HFFc6 (cell line): ENCODE measurements at places on chromosomes 5 and 9. TPM values are rescaled to one million over a fixed set of nuclear protein-coding genes. Genes with fewer than 3 reads are reported as not detected.

- H3K36me3 ChIP-seq, result no peaks in the 10 kb centered on the region
- H3K4me1 ChIP-seq, result peaks cover 33% of the 10 kb centered on the region
- peak; percentile 39 for DNase-seq
- no peak overlapping the region for H3K27ac ChIP-seq
Measured at GRCh38 chr5:115184770-115185169, 15.1 kb upstream of the TRIM36 start.

PRUNE2 gene
- 0.13 TPM in 1 of 3 replicates, not detected in the others for total RNA-seq

- H3K36me3 ChIP-seq, result no peaks in the 10 kb centered on the region
- DNase-seq, result no peak
- H3K27me3 ChIP-seq, result no peaks in the 10 kb centered on the region; the same call in 1 of the 2 replicates
- H3K27ac ChIP-seq, result peak overlapping the region; percentile 95
- peaks cover 38% of the 10 kb centered on the region for H3K4me1 ChIP-seq
Measured at GRCh38 chr5:36242534-36243485, 1.1 kb upstream of the NADK2 start.

DNA sequence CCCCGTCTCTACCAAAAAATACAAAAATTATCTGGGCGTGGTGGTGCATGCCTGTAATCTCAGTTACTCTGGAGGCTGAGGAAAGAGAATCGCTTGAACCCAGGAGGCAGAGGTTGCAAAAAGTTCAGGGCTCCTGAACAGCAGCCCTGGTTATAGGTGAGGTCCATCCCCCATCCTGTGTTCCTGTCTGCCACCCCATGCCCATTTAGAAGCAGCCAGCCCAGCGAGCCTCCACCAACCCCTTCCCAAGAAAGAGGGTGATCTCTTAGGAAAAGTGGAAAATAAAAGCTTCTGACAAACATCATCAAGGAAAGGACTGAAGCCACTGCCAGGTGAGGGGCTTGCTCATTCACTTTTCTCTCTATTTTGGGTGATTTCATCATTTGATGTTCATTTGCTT lies 55.8 kb downstream of the FSTL4 start:
- no peaks in the 10 kb centered on the region for H3K4me1 ChIP-seq
- no peaks in the 10 kb centered on the region for H3K36me3 ChIP-seq
- H3K27ac ChIP-seq, result no peak overlapping the region
- no peak for DNase-seq

DNA sequence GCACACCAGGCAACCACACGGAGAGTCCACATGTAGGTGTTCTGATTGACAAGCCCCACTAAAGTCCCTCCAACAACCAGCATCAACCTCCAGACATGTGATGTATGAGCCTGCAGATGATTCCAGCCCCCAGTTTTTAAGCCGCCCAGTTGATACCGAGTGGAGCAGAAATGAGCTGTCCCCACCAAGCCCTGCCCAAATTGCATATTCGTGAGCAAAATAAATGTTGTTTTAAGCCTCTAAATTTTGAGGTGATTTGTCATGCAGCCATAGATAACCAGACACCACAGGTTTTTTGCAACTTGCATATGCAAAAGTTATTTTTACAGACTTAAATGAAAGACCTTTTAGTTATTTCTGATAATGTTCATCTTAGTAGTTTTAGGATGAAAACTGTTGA lies 187.7 kb downstream of the PIK3R1 start:
- H3K4me3 ChIP-seq, result no peak overlapping the region
- H3K27ac ChIP-seq, result peak overlapping the region; percentile 57
- H3K36me3 ChIP-seq, result no peaks in the 10 kb centered on the region; the same call in 1 of the 2 replicates
- H3K4me1 ChIP-seq, result peaks cover 48% of the 10 kb centered on the region

GRCh38 chr5:62308439-62308838 lies 2.4 kb downstream of the KIF2A start:
- no peaks in the 10 kb centered on the region for H3K27me3 ChIP-seq
- peak overlapping the region; percentile 95; the same call in 1 of the 2 replicates for H3K4me3 ChIP-seq
- peaks cover 65% of the 10 kb centered on the region for H3K4me1 ChIP-seq
- H3K36me3 ChIP-seq, result peaks cover 16% of the 10 kb centered on the region
- H3K27ac ChIP-seq, result peak overlapping the region; percentile 90; the same call in 1 of the 2 replicates

CKMT2 gene
- total RNA-seq, result not detected in 3 replicates

GRCh38 chr9:78383130-78383529 lies 86.2 kb downstream of the PSAT1 start:
- H3K27me3 ChIP-seq, result peaks cover 3% of the 10 kb centered on the region
- peak overlapping the region; percentile 91 for H3K27ac ChIP-seq
- H3K36me3 ChIP-seq, result peaks cover 4% of the 10 kb centered on the region; the same call in 1 of the 2 replicates
- H3K4me1 ChIP-seq, result peaks cover 26% of the 10 kb centered on the region
- peak; percentile 66 for DNase-seq

- no peaks in the 10 kb centered on the region for H3K36me3 ChIP-seq
- no peaks in the 10 kb centered on the region for H3K4me1 ChIP-seq
- no peak overlapping the region for H3K27ac ChIP-seq
- H3K27me3 ChIP-seq, result no peaks in the 10 kb centered on the region
- no peak for DNase-seq
- no peak overlapping the region for H3K4me3 ChIP-seq
Measured at GRCh38 chr5:19605846-19606407, 382.1 kb downstream of the CDH18 start.

GRCh38 chr9:1267141-1267570 lies 217.0 kb downstream of the DMRT2 start:
- no peak overlapping the region for H3K27ac ChIP-seq
- H3K4me1 ChIP-seq, result no peaks in the 10 kb centered on the region
- no peak for DNase-seq
- no peak overlapping the region for H3K4me3 ChIP-seq
- H3K27me3 ChIP-seq, result no peaks in the 10 kb centered on the region; the same call in 1 of the 2 replicates
- no peaks in the 10 kb centered on the region for H3K36me3 ChIP-seq

MLANA gene
- total RNA-seq, result not detected in 3 replicates

ERP44 gene
- total RNA-seq, result 27.6 to 28.4 TPM (median 27.6 TPM) in 3 replicates

DCANP1 gene
- total RNA-seq, result not detected in 3 replicates

DNA sequence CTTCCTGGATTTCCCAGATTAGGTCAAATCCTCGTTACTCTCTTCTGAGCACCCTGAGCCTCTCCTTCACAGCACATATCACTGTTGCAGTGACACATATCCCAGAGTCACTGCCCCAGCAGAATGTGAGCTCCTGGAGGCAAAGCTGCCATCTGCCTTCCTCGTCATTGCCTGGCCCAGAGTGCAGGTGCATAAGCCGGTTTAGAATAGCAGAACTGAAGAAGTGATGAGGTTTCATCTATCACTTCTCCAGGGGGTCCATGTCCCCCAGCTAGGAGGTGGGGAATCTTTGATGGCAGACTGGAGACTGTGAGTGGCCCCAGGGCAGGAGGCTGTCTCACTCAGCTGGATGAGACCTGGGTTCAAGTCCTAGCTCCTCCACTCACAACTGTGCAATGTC lies 25.8 kb downstream of the NIPAL4 start:
- DNase-seq, result no peak
- peak overlapping the region; percentile 25; the same call in 1 of the 2 replicates for H3K27ac ChIP-seq
- no peaks in the 10 kb centered on the region for H3K4me1 ChIP-seq
- no peak overlapping the region for H3K4me3 ChIP-seq
- H3K36me3 ChIP-seq, result peaks cover 33% of the 10 kb centered on the region

OR13C8 gene
- not detected in 3 replicates for total RNA-seq

GRCh38 chr9:84772511-84772910 lies 103.0 kb downstream of the NTRK2 start:
- no peak for DNase-seq
- peaks cover 40% of the 10 kb centered on the region for H3K4me1 ChIP-seq
- no peaks in the 10 kb centered on the region for H3K27me3 ChIP-seq
- H3K4me3 ChIP-seq, result peak overlapping the region; percentile 31
- peak overlapping the region; percentile 56; the same call in 1 of the 2 replicates for H3K27ac ChIP-seq
- no peaks in the 10 kb centered on the region; the same call in 1 of the 2 replicates for H3K36me3 ChIP-seq

FBP1 gene
- not detected in 2 replicates for total RNA-seq

DNA sequence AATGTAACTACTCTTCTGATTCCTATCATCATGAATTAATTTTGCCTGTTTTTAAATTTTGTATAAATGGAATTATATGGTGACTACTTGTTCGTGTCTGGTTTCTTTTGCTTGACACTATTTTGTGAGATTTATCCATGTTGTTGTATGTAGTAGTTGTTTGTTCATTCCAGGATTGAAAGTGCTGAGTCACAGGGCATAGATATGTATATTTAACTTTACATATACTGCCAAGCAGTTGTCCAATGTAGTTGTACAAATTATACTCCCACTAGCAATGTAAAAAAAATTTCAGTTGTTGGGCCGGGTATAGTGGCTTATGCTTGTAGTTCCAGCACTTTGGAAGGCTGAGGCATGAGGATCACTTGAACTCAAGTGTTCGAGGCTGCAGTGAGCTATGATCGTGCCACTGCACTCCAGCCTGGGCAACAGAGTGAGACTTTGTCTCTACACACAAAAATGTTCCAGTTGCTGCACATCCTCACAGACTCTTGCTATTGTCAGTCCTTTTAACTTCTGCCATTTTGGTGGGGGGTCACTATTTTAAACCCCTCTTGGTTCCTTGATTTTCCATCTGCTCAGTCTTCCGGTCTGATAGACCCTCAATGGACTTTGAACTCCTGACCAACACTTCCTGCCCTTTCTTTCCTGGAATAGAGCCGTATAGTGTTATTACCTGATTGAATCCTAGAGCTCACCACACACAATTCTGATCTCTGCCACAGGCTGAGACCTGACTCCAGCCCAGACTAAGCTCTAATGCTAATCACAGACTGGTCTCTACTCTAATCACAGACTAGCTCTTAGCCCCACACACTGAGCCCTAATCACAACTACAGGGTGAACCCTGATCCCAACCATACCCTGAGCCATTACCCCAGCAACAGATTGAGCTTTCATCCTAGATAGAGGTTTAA lies 69.3 kb upstream of the MELK start:
- H3K4me1 ChIP-seq, result no peaks in the 10 kb centered on the region; the same call in none of the 2 replicates
- no peak overlapping the region for H3K27ac ChIP-seq
- peaks cover 20% of the 10 kb centered on the region for H3K27me3 ChIP-seq
- no peak for DNase-seq

QRFP gene
- not detected in 2 replicates for total RNA-seq

CCL21 gene
- total RNA-seq, result not detected in 3 replicates

DNA sequence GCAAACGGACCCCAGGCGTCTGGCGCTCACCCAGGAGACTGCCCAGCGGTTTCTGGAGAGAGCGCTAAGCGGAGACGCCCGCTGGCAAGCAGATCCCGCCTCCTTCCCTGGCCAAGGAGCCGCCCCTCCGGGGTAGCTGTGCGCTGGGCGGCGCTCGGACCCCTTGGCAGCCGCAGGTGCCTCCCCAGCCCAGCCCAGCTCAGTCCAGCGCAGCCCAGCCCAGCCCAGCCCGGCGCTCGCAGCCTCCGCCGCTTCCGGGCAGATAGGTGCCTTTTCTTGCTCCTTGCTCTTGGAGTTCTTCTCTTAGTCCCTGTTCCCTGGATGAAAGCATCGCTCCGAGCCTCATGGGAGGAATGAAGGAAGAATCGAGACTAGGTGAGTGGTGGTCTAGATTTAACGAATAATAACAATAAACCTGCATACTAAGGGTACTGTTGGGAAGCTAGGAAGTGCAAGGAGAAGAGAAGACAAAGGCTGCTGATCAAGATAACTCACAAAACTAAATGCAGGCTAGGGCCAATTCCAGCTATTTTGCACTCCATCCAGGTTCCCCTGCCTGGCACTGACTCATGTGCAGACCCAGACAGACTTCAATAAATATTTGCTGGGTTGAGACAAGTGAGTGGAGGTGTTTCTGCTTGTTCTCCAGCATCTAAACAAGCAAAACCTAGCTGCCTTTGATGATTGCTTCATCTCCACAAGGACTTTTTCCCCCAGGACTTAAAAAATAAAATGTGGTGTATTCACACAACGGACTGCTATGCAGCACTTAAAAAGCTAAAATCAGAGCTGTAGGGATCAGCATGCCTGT lies at the start of gene STK32A:
Gene STK32A, plus strand, starts transcription at position 202 of the 811 bp plus-strand sequence. CDS start 4,609 bp downstream, outside the sequence.
- H3K27ac ChIP-seq, result no peak within 1 kb of the TSS
- peaks cover 15% of the 10 kb centered on the region for H3K27me3 ChIP-seq
- no peaks in the 10 kb centered on the region for H3K4me1 ChIP-seq
- no peak for DNase-seq

HTR4 gene
- total RNA-seq, result not detected in 3 replicates
